CD4-positive, alpha-beta T cell treated with Interleukin-15 for 1 hour (primary cell): ENCODE measurements at places on chromosomes 16 and 17.

GRCh38 chr16:12168074-12169000, 191.8 kb downstream of the SNX29 start:
- no peak for DNase-seq

DNA sequence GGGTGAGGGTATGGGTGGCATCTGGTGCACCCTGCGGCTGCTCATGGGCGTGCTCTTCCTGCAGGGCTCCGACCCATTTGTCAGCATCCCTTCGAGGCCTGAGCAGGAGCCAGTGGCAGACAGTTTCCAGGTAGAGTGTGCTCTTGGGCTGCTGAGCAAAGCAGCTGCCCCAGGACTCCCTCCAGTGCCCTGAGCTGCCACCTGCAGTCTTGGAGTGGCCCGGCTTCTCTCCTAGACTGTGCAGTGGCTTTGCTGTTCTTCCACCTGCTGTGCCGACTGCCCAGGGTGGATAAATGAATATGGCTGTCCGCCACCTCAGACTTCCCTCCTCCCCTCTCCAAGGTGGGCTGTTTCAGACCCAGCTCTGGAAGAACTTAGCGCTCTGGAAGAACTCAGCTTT, 10.8 kb upstream of the JPT2 start:
- DNase-seq = no peak

DNA sequence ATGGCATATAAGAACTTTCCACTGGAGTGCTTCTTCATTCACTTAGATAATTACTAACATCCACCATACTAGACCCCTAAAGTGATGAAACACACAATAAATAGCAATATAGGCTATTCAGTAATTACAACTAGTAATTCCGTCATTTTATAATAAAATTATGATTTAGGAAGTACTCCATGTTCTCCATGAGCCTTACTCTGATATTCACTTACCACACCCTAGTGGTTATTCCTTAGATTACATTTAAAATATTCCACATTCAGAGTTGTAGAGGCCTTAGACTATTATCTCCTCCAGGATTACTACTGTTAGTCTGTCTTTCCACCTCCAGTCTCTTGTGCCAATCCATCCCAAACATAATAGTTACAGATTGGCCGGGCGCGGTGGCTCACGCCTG, 62.4 kb downstream of the STH start:
- DNase-seq = no peak

GRCh38 chr16:77062878-77063675, 127.9 kb upstream of the MON1B start:
- DNase-seq = no peak

- no peak for DNase-seq
Measured at GRCh38 chr16:85067426-85067825, 39.8 kb downstream of the KIAA0513 start.

DNA sequence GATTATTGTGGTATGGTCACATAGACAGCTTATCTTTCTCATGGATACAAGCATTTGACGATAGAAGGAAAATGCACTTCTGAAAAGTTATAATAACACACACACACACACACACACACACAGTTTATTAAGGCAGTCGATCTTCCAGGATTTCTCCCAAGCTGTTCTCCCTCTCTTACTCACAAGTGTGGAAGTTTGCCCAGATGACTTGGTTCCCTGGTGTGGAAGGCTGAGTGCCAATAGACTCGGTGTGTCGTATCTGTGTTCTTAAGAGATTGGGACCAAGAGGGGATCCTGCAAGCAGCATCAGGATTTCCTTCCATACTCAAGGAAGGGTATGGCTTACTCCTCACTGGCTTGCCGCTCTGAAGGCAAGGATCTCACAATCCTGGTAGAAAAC, 279.6 kb downstream of the HS3ST3B1 start:
- DNase-seq = no peak

DNA sequence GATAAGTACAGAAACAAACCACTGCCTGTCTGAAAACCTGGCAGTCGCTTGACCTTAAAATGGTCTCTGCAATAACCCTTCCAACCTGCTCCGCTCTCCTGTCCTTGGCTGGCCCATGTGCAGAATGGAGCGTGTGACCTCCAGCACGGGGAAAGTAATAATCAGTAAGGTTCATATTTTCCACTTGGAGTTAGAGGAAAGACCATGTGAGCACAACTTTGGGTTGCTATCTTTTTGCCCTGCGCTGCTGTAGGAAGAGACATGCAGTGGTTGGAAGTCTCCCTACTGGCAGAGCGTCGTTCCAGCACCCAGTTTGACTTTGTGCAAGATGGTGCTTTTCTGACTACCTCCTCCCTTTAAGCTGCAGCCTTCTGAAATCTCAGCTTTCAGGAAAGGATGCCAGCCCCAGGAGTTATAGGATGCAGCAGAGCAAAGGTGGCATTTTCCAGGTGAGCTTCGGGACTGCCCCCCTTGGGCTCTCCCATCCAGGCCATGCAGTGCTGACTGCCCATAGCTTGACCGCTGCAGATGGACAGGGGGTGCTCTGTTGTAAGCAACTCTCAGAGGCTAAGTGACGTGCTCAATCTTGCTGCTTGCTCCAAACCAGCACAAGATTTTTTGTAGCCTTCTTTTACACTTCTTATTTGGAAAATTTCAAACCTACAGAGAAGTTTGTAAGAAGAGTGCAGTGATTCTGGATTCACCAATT, 110.7 kb upstream of the NOL11 start:
- no peak for DNase-seq

DNA sequence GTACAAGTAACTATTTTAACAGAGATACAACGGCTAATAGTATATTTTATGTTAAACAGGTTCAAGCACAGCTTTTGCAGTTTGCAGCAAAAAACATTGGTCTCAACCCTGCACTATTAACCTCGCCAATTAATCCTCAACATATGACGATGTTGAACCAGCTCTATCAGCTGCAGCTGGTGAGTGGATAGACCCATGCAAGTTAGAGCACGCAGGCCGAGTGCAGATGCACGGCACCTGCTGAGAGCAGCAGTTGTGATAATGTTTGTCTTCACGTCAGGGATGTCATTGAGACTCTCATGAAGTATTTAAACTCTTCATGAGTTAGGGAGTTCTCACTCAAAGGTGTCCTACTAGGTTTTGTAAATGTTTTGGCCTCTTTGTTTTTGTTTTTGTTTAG, 45.6 kb downstream of the TMC6 start:
- no peak for DNase-seq

DNA sequence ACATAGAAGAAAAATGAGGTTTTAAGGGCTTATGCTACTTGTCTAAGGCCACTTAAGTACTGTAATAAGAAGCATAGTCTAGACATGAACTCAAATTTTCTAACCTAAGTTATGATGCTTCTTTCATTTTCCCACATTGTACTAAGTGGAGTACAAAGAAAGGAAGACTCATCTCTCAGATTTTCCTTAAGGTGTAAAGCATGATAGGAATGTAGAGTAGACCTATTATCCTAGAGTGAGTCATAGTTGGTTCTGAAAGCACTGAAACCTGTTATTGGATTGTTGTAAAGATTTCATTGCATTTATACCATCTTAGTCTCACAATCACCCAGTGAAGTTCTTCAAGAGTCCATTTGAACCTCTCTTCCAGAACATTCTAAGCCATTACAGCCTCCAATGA, 343.8 kb downstream of the TOX3 start:
- no peak for DNase-seq

DNA sequence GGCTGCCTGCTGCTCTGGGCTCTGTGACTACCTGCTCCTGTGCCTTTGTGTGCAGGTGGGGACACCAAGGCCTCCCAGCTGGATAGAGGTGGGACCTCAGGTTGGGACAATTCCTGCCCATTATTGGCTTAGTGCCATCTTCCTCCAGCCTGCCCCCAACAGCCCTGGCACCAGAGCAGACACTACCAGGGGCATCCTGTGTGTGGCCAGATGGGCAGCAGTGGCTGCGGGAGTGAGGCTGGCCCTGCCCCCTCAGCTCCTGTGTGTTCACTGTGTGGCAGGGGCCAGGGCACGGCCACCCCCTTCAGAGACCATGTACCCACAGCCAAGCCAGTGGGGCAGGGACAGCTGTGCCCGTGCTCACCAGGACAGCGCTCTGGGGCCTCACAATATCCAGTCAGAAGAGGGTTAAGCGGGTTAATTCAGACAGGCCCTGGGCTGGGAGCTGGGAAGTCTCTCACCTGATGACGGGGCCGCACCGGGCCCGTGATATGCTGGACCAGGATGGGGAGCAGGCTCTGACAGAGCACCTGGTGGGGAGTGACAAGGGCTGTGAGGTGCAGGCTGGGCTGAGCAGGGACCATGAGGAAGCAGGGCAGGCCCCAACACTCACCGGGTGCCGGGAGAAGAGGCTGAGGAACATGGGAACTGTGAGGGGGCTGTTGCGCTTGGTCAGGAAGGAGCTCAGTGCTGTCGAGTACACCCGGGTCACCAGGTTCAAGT, 13.0 kb downstream of the MYBBP1A start:
- no peak for DNase-seq

- DNase-seq = peak; percentile 22
Measured at GRCh38 chr17:43171586-43172487, 823 bp downstream of the NBR1 start.

DNA sequence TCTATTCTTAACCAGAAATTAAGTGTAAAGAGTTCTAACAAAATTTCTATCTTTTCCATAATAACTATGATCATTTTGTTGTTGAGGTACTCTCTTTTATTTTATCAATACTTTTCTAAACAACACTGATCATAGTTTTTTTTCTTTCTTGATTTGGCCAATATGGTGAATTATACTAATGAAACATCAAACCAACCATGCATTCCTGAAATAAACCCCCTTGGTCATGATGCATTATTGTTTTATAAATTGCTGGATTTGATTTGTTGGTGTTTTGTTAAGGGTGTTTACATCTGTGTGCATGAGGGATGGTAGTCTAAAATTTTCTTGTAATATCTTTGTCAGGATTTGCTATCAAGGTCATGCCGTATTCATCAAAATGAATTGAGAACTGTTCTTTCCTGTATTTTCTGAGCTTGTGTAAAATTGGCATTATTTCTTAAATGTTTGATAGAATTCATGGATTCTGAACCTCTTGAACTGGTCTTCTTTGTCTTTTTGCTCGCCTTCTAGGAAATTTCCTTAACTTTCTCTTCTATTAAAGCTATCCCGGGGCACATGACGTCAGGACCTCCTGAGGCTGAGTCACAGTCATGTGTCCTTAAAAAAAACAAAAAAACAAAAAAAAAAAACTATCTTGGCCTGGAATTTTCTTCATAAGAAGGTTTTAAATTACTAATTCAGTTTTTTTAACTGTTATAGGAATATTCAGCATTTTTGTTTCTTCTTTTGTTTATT, 3.9 kb upstream of the TRIM25 start:
- DNase-seq = no peak

GRCh38 chr17:63480826-63481487, 4.1 kb downstream of the ACE start:
- DNase-seq = no peak

GRCh38 chr16:68235108-68235886, 630 bp downstream of the ESRP2 start:
- DNase-seq = no peak

DNA sequence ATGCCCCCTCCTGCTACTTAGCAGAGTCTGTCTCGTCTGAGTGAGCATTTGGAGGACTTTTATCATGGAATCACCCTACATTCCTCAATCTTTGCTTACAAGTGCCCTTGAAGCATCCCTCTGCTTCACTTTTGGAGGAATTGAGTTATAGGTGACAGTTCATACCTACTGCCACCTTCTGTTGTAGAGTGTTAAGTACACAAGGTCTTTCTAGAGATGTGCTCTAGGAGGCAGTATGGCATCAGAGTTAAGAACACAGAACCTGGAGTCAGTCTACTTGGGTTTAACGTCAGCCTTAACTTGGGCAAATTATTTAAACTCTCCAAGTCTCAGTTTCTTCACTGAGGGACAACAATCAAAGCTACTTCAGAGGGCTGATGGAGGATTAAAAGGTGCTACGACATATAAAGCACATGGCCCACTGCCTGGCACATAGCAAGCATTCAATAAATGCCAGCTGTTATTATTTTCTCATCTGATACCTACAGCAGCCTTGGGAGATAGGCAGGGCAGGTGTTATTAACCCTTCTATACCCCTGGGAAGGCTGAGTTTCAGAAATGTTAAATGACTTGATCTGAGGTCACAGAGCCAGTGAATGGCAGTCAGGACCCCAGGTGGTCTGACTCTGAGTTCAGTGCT, 62.2 kb downstream of the UTP18 start:
- no peak for DNase-seq

DNA sequence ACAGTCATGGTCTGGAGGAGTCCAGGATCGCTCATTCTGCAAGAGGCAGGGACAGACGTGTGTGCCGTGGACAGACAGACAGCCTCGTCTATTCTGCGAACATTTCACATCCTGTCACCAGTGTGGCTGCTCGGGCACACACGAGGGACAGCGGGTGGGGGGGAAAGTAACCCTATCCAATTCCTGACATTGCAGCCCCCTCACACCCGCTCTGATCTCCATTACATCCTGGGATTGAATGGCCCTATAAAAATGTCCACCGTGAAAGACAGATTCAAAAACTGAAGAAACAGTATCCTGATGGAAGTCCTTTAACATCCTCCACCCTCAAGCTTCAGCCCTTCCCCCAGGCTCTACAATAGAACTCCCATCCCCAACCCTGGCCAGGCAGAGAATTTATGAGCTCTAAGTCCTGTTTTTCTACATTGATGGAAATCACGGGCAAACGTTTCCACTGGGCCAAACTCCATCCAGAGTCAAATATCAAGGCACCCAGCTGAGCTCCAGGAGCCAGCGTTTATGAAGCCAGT, 39.4 kb downstream of the HS3ST3A1 start:
- no peak for DNase-seq

GRCh38 chr17:78925662-78926555, 722 bp upstream of the TIMP2 start:
- DNase-seq = no peak

DNA sequence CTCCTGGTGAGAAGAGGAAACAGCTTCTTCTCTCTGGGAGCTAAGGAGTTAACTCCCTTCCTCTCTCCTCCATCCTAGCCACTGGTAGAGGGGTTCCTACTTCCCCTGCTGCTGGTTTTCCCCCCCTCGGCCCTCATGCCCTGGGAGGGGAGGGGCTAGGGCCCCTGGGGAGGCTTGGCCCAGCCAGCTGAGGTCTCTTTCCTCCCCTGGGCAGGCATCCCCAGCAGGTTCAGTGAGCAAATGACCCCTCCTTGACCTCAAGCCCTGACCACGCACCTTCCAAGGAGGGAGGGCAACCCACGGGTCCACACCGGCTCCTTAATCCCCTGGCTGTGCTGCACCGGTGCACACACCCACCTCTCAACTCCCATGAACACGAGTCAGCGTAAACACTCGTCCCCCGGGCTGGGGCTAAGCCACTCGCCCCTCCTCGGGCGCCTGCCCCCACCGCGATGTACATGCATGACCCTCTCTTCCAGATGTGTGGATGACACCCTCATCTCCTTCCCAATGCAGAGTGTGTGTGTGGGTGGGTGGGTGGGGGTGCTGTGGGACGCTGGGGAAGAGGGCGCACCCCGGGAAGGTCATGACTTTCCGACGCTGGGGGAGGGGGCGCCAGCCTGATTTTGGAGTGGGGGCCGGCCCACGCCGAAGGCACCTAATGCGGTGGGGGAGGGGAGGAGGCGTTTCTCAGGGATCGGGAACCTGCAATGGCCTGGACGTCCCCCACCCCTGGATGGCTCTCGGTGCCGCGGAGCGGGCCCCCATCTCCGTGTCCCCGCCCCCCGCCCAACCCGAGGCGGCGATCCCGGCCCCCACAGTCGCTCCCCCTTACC, 33.7 kb downstream of the SRCIN1 start:
- DNase-seq = no peak

GRCh38 chr17:34673995-34674890, 94.9 kb downstream of the TMEM132E start:
- DNase-seq = no peak
